Right lung (tissue), 10 donors: ENCODE measurements at places on chromosomes 5 and 9. TPM values are rescaled to one million over a fixed set of nuclear protein-coding genes. Genes with fewer than 3 reads are reported as not detected.

CDC20B gene
- 23.4 TPM for polyA plus RNA-seq

DNA sequence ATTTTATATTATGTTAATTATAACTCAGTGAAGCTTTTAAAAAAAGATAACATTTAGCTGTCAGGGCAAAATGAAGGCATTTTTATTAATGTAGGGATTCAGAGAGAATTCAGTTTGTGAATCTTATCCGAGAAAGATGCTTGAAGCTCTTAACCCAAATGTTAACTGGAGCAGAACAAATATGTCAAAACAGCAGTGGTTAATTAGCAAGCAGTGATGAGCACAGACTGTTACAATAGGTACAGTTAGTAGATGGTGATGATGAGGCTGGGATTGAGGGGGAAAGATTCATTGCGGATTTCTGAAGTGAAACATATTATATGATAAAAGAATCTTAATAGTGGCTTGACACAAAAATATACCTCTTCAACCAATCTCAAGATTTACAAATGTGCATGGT lies 356.7 kb downstream of the DIRAS2 start:
- DNase-seq, result no peak

BTNL3 gene
- not detected for polyA plus RNA-seq

- no peak for DNase-seq
Measured at GRCh38 chr5:55852503-55852902, 1.3 kb downstream of the IL31RA start.

NR2F1 gene
- 176 TPM for polyA plus RNA-seq

F2R gene
- 51.0 TPM for polyA plus RNA-seq

- no peak for DNase-seq
Measured at GRCh38 chr5:65771266-65771665, 49.3 kb downstream of the NLN start.

GRCh38 chr5:93385655-93386054 lies 195.4 kb downstream of the NR2F1-AS1 start:
- DNase-seq, result no peak

PRR7 gene
- 0.39 TPM for polyA plus RNA-seq

DNA sequence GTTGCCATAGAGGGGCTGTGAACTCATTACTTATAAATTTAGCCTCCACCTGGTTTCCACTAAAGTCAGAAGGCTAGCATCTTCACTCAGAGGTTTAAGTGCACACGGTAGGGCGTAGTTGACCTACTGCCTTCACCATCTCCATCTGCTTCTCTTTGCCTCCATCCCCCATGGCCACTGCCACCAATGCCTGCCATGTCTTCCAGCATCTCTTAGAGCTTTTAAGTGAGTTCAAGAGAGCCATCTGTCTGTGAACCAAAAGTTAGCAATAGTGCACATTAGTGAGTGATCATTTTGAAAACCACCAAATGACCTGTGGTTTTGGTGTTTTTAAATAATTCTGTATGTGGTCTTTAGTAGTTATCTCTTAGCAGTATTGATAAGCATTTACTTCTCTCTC lies 102.0 kb downstream of the DMRTA1 start:
- DNase-seq, result no peak

- DNase-seq, result no peak
Measured at GRCh38 chr5:96004087-96004486, 42.4 kb upstream of the ELL2 start.

MLANA gene
- polyA plus RNA-seq, result 1.3 TPM

DNA sequence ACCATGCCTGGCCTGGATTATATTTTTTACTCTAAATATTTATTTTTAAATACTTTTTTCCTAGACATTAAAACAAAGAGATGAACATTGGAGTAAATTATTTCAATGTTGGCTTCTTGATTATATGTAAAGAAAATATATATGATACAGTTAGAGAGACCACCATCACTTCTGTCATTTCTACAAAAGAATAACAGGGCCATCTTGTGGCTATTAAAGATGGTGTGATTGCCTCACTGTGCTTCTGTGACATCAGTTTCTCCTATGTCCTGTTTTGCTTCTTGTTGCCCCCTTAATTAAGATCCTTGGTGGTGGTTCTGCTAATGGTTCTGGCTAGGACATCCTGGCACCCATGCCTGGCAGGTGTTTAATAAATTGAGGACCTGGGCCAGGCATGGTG lies 32.9 kb downstream of the NDFIP1 start:
- no peak for DNase-seq

GRCh38 chr5:43601454-43602260 lies 1.3 kb upstream of the NNT start:
- DNase-seq, result peak; percentile 19

DNA sequence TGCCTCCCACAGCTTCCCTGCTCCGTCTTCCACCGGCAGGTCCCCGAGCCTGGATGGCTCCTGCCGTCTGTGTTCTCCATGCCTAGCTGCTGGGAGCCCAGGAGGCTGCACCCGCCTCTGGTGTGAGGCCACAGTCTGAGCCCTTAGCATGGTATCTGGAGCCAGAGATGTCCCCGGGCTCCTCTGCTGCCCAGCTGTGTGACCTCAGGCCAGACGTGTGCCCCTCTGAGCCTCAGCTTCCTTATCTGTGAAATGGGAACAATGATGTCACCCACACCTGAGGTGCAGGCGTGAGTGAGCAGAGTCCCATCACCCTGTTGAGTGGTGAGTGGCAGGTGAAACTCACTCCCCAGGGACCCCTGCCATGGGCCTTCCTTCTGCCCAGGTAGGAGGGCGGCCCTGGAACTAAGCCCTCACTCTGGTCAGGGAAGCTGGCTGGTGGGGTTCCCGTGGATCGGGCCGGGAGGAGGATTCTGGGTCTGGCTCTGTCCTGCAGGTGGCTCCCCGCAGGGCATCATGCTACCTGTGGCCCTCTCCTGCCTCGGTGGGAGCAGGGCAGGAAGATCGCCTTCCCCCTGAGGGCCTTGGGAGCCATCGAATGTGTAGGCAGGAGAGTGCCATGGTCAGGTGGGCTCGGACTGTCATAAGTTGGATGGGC lies 239.0 kb downstream of the PBX3 start:
- no peak for DNase-seq

GRCh38 chr9:131739959-131740648 lies at the start of gene RAPGEF1:
RAPGEF1 (minus strand) TSS chr9:131740076; CDS start chr9:131739830, 246 bp downstream.
- no peak for DNase-seq

SLC22A4 gene
- polyA plus RNA-seq, result 3.1 TPM

DNA sequence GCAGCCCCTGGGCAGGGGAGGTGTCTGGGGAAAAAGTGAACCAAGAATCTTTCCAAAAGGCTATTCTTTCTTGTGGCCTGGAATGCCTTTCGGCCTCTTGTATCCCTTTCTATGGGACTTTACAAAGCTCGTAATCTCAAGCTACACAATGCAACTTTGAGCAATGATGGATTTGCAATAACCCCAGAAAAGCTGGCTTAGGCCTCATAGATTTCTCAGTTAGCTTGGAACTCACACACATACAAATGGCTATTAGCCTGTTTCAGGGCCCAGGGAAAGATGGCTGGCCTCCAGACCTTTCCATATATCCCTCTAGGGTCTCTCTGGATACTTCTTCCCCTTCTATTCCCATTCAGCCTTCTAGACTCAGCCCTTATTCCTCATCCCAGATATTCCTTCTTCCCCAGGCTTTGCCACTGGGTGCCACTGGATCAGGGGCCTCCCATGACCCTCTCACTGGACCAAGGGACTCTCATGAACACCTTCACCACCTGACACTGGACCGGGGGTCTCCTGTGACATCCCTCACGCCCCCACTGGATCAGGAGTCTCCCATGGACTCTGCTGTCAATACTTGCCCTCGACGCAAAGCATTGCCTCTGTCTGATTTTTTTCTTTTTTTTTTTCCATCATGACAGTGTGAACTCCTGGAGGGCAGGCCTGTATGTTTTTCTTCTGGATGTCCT lies 59.5 kb downstream of the RAD23B start:
- no peak for DNase-seq

- no peak for DNase-seq
Measured at GRCh38 chr5:138212828-138213160, 329 bp downstream of the CDC23 start.

GRCh38 chr5:106185661-106186081 lies 1485.1 kb downstream of the EFNA5 start:
- no peak for DNase-seq
